ENCODE measurements at places on chromosomes 7 and 10.

- no peak for DNase-seq
Measured at GRCh38 chr7:135434047-135434446, 75.9 kb downstream of the CNOT4 start.

DNA sequence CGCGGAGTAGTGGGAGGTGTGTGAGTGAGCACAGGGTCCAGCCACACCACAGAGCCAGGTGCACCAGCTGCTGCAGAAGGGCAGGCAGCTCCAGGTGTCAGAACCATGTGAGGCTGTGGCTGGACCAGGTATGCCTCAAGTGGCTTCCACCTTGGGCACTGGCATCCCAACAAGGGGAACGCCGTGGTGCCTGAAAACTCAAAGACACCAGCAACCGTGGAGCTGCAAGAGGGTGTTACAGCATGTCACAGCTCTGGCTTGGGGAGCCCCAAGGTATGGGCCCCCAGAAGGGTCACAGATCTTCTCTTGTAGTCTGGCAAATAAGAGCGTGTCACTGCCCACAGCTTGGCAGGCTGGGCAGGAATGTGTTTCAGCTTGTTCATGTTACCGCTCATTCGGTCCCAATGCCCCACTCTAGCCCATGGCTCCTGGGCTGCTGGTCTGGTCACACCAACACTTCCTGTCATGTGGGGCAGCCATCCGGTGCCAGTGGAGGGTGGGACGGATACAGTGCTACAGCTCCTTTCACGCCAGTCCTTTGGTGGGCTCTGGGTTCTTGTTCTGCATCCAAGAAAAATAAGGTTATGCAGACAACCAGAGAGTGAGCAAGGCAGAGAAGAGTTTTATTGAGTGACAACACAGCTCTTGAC is 29.8 kb downstream of the STRA8 start:
- no peak for DNase-seq

GRCh38 chr7:31002256-31002655 is 38.5 kb downstream of the GHRHR start:
- DNase-seq = no peak

GRCh38 chr10:9172276-9172675 is 1117.8 kb downstream of the GATA3 start:
- no peak for DNase-seq

Data from stimulated activated CD8-positive, alpha-beta memory T cell treated with anti-CD3 and anti-CD28 coated beads, Interleukin-15, amount 100 ng/mL, for 4 hours (primary cell).